Stimulated activated CD4-positive, alpha-beta T cell treated with anti-CD3 and anti-CD28 coated beads, Interleukin-1b, Interleukin-23, amount 100 ng/mL, for 48 hours (primary cell): ENCODE measurements at places on chromosomes 1 and 21.
A peak's percentile ranks its signal among the peaks of the same experiment; 100 is the strongest.

DNA sequence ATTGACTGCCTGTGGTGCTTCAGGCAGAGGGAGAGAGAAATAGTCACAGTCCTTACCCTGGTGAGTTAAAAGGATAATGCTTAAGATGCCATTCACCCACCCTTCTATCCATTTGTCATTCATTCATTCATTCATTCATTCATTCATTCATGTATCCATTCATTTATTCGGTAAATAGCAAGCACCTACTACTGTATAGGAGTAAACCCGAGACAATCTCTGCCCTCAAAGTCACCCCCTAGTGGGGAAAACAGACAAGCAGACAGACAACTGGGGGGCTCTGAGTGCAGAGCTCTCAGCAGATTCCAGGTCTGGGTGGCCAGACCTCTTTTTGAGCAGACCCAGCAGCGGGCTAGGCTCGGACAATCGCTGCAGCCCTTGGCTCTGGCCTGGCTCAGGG, 14.1 kb upstream of the ACTL8 start:
- DNase-seq, result no peak

GRCh38 chr1:11761988-11762406, at the start of gene C1orf167:
TSS of gene C1orf167 (plus strand) at chr1:11762193. CDS start at chr1:11764401, 2,208 bp downstream.
- peak; percentile 30 for DNase-seq

- no peak for DNase-seq
These were observed 87.4 kb downstream of the DMRTB1 start for GRCh38 chr1:53546409-53547155.

DNA sequence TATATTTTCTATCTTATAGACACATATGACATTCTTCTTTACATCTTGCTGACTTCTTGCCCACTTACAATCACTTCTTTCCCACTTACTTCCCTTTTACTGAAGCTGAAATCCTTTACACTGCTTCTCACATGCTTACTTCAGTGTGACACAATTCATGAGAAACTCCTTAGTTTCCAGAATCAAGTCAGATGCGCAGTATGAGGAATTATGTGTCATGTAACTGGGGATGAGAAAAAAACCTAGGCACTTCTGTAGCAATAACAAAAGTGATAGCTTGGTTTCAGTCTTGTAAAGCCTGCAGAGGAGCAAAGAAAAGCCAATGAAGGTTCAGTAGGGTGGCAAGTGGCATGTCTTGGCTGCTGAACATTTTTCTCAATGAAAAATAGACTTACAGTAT, 566.2 kb upstream of the RGS18 start:
- no peak for DNase-seq

DNA sequence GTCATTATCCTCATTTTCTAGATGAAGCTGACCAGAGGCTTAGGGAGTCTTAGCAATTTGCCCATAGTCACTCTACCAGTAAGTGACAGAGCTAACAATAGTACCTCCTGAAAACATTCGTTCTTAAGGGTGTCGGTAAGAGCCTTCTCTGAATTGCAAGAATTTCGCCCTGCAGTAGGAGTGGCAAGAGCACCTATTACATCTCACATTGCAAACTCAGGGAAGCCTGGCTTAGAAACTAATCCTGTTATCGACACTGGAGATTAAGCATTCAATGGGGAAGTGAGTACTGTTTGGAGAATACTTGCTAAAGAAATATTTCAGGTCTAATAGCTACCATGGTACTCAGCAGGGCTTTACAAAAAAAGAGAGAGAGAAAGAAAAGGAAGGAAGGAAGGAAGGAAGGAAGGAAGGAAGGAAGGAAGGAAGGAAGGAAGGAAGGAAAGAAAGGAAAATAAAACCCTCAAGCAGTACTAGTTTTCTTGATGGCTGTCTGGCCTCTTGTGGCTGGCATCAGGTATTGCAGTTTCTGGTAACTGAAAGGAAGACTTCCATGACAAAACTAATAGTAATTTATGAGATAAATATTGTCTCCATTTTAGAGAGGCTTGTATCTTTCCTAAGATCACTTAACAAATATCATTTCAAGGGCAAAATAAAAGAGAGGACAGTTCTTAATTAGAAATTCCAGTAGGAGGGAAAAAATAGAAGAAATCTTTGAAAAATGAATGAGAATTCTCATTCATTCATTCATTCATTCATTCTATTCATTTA, 10.4 kb downstream of the C1orf226 start:
- no peak for DNase-seq

- DNase-seq, result no peak
These were observed 64.3 kb downstream of the TMEM53 start for GRCh38 chr1:44609768-44610526.

- no peak for DNase-seq
These were observed 6.6 kb downstream of the MR1 start for GRCh38 chr1:181040284-181040865.

GRCh38 chr1:44603718-44604117, 70.6 kb downstream of the TMEM53 start:
- no peak for DNase-seq

DNA sequence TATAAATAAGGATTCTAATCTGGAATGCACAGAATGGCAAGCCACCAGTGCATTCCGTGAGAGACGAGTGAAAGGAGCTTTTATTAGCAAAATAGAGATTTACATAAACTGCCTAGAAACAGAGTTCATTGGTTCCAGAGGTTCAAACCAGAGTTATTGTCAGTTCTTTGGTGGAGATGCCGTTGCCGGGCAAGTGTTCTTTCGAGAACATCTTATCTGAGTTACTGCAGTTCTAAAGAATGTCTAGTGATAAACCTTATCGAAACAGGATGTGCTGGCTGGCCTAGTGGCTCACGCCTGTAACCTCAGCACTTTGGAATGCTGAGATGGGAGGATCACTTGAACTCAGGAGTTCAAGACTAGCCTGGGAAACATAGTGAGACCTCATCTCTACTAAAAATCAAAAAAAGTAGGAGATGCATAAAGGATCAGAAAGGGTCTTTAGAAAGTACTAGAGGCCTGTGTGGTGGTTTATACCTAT, 19.9 kb upstream of the EVI5 start:
- peak; percentile 6 for DNase-seq

DNA sequence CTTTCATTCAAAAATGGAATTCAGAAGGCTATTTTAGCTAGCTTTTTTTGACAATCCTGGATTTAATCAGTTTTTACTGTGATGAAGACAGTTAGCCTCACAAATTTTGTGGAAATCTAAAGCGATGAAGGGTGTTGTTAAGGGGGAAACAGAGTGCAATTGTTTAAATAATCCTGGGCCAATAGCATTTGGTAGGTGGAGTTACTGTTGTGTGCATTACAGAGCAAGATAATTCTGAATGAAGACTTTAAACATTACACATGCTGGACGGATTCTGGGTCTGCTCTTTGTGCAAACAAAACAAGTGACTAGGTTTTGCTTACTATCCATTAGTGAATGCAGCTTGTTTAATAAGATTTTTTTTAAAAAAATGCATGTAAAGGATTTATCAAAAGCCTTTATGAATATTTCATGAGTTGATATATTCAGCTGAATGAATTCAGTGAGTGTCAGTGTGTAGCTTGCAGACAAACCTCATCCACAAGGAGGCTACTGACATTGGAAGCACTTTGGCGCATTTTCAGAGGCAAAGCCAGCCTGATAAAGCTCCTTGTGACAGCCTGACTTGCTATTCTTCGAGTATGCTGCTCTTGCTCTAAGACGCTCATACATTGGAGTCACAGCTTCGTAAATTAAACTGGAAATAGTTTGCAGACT, 199.6 kb downstream of the PDE4B start:
- no peak for DNase-seq

- peak; percentile 63 for DNase-seq
These were observed 6.1 kb upstream of the ADAM15 start for GRCh38 chr1:155044812-155045657.

GRCh38 chr1:151238467-151238739, 16.1 kb upstream of the PSMD4 start:
- DNase-seq, result no peak

GRCh38 chr21:42445311-42445710, 41.6 kb downstream of the UBASH3A start:
- no peak for DNase-seq

DNA sequence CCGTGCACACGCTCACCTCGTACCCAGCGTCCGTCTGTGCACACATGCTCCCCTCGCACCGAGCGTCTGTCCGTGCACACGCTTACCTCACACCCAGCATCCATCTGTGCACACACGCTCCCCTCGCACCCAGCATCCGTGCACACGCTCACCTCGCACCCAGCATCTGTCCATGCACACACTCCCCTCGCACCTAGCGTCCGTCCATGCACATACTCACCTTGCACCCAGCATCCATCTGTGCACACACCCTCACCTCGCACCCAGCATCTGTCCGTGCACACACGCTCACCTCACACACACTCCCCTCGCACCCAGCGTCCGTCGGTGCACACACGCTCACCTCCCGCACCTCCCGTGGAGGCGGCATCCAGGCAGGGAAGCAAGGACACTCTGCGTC, 24.4 kb upstream of the COL18A1 start:
- no peak for DNase-seq

- no peak for DNase-seq
These were observed 58.4 kb downstream of the DISP3 start for GRCh38 chr1:11537380-11537764.

GRCh38 chr1:118842452-118843201, 145.5 kb downstream of the TBX15 start:
- DNase-seq, result no peak

DNA sequence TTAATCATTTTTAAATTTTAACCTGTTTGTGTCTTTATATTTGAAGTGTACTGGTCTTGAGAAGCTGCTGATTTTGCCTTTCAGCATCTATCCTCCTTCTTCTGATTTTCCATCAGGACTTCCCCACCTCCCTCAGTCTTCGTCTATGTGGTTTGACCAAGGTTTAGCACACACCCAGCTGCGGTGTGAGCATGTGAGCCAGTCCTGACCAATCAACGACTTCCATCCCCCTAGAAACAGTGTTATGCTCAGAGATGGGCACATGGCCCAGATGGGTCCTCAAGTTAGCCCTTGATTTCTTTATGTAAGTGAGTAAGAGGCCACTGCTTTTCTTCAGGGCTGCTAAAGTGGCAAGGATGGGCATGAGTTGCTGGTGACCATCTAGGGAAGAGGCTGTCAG, 190.8 kb downstream of the MATN1 start:
- DNase-seq, result no peak

- no peak for DNase-seq
These were observed 878.5 kb downstream of the USP25 start for GRCh38 chr21:16608209-16608830.

DNA sequence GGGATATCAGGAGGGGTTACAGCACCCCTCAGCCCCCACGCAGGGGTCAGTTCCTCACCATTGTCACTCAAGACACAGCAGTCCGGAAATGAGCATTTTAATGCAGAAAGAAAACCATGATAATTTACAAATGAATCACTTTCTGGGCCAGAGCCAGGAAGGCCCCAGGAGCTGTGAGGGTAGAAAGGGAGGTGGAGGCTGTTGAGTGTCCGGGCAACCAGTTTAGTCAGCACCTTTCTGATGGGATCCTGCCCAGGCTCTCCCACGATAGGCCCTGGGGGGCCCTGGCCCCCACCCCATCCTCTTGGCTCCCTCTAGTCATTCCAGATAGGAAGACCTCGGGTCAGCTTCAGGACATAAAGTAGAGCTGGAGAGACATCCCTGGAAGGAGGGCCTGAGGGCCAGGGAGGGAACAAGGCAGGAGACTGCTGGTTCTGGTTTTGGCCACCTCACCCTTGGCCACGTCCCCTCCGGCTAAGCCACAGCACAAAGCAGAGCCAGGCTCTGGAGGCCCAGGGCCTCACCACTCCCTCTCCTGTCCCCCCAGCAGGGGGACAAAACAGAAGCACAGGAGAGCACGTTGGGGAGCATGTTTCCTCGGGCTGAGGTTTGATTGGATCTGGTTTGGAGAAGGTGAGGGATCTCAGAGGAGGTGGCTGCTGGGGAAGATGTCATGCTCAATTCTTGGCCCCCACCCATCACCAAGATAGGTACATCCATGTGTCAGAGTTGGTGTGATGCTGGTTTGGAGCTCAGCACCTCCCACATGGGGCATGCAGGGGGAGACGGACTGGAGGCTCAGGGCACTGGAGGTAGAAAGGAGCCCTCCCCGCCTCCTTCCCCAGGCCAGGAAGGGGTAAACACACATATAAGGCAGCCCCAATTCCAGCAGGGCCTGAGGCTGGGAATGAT, 20.6 kb downstream of the ETNK2 start:
- DNase-seq, result no peak

- no peak for DNase-seq
These were observed 244.6 kb upstream of the POGK start for GRCh38 chr1:166594646-166595045.
